ENCODE measurements at places on chromosomes 5 and 9.

GRCh38 chr5:56432321-56432720 is 199.2 kb upstream of the ANKRD55 start:
- no peak for DNase-seq

DNA sequence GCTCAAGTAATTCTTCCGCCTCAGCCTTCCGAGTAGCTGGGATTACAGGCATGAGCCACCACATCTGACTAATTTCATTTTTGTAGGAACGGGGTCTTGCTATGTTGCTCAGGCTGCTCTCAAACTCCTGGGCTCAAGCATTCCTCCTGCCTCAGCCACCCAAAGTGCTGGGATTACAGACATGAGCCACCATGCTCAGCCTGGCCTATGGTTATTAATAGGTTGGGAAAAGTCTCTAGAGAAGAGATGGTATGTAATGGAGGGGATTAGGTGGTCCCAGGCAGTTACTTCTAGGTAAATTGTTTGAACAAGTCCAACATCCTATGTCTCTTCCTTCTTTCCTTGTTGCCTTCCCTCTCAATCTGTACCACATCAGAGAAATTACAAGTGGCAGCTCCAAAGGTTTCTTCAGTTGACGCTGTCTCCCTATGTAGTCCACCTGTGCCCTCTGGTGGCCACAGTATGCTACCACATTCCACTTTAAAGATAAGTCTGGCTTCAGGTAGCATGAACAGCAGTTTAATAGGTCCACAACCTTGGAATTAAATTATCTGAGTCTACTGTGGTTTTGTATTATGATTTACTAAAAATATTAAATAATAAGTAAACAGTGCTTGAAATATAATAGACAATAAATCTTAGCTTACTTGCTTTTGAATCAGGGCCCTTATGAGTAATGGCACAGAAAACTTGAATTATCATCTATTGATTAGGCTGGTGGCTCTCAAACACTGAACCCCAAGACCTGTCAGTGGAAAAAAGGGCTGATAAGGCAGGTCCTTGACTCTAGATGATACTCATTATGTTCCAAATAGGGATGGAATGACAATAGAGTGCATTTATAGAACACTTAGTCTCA is 9.7 kb downstream of the TIGD6 start:
- peak; percentile 22 for DNase-seq

DNA sequence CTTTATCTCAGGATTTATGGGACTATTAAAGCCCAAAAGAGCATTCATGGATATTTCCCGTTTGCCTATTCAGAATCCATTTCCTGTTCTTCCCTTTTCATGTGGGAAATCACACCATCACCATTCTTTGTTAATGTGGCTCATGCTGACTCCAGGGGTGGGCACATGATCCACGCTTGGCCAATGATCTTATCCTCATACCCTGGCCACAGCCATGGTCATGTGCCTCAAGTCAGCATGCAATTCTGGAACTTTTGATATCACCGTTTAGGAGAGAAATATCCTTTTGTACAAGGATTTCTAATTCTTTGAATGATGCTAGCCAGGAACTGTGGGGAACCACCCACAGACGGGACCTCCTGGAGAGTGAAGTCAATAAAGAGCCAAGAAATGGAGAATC is 272.2 kb downstream of the PRELID2 start:
- no peak for DNase-seq

DNA sequence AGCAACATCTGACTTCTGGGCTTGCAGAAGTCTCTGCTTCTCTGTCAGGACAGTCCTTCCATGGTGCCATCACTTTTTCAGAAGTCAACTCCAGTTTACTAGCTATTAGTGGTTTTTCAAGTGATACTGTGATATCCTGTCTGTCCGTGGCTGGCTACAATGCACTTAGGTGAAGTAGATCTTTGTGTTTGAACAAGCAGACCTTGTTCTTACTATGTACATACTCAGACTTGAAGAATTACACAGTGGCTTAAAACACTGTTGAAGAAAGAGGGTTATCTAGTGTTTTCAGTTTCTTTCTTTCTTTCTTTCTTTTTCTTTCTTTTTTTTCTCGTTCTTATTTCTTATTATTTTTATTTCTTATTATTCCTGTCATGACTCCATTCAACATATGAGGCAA is 228.7 kb downstream of the NTRK2 start:
- DNase-seq: no peak

- DNase-seq: no peak
Observed at GRCh38 chr9:71656496-71656895, 111.8 kb downstream of the CEMIP2 start.

- no peak for DNase-seq
Observed at GRCh38 chr5:157913575-157913974, 54.6 kb upstream of the CLINT1 start.

DNA sequence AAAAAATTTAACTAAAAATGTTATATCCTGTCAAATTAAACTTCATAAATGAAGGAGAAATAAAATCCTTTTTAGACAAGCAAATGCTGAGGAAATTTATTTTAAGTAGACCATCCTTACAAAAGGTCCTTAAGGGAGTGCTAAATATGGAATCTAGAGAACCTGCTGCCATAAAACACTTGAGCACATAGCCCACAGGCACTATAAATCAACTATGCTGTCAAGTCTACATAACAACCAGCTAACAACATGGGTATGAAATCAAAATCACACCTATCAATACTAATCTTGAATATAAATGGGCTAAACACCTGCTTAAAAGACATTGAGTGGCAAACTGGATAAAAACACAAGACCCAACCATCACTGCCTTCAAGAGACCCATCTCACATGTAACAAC is 15.1 kb upstream of the PRSS3 start:
- DNase-seq: no peak

GRCh38 chr5:103414604-103415003 is 148.0 kb downstream of the NUDT12 start:
- no peak for DNase-seq

GRCh38 chr9:36945999-36946398 is 88.1 kb downstream of the PAX5 start:
- DNase-seq: no peak

GRCh38 chr5:17305964-17306725 is 88.7 kb downstream of the BASP1 start:
- no peak for DNase-seq

- DNase-seq: no peak
Observed at GRCh38 chr9:131714821-131715220, 25.1 kb downstream of the RAPGEF1 start.

DNA sequence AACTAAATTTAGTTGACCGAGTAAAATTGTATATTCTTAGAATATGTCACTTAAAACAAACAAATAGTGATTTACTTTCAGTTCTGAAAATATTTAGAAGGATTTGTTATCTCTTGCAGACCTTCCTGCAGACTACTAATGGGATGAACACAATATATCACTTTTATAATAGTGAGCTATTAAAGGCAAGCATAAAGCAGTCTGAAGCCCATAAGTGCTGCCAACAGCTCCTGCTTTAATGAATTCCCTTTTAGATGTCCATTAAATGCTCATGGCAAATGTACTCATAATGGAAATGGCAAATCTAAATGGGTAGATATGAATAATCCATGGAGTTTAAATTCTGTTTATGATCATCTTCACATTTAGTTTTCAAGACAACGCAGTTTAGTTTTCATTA is 170.2 kb downstream of the RANBP17 start:
- no peak for DNase-seq

GRCh38 chr9:21294904-21295538 is 10.1 kb downstream of the IFNA5 start:
- no peak for DNase-seq

- DNase-seq: no peak
Observed at GRCh38 chr9:110900917-110901316, 137.4 kb downstream of the LPAR1 start.

GRCh38 chr9:73081979-73082657 is 69.5 kb upstream of the ANXA1 start:
- no peak for DNase-seq

GRCh38 chr9:133873461-133873891 is 118.6 kb downstream of the VAV2 start:
- no peak for DNase-seq

GRCh38 chr5:174935854-174936474 is 211.6 kb downstream of the MSX2 start:
- DNase-seq: peak; percentile 15

GRCh38 chr9:120398286-120398685 is 181.7 kb downstream of the CDK5RAP2 start:
- no peak for DNase-seq

All from activated CD8-positive, alpha-beta memory T cell treated with anti-CD3 and anti-CD28 coated beads for 1 hour (primary cell).